ENCODE measurements at places on chromosomes 3 and 15. TPM values are rescaled to one million over a fixed set of nuclear protein-coding genes. Genes with fewer than 3 reads are reported as not detected.

TTLL13 gene
- not detected for total RNA-seq

- DNase-seq, result no peak
Measured at GRCh38 chr15:90414408-90415028, 26.5 kb downstream of the IQGAP1 start.

GRCh38 chr3:14614862-14615261 lies 36.7 kb upstream of the CCDC174 start:
- DNase-seq, result no peak

- DNase-seq, result no peak
Measured at GRCh38 chr3:69604735-69605450, 134.4 kb upstream of the MITF start.

GRCh38 chr3:127753898-127754410 lies 68.4 kb downstream of the MGLL start:
- DNase-seq, result peak; percentile 76

UMPS gene
- 15.5 TPM for total RNA-seq

DNA sequence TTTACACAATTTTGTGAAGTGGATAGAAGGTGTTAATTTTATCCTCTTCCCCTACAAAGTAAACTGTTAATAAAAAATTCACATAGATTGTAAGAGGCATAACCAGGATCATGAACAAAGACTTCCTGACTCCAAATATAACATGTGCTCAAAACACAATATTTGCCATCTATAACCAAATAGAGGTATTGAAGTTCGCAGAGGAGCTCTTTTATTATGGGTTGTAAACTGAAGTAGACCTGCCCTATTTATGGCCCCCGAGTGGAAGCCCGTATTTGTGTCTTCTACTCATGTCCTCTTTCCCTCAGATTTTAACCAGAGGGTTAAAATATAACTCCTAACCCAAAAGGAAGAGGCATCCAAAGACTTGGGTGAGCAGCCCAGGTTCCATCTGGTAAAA lies 285.6 kb upstream of the COL8A1 start:
- no peak for DNase-seq

TMEM158 gene
- 16.6 TPM for total RNA-seq

CDHR4 gene
- total RNA-seq, result 0.46 TPM

GRCh38 chr15:79721256-79721655 lies 175.6 kb downstream of the MTHFS start:
- no peak for DNase-seq

- no peak for DNase-seq
Measured at GRCh38 chr3:44954304-44954703, 21.7 kb downstream of the ZDHHC3 start.

GRCh38 chr15:77018796-77019505 lies 24.0 kb downstream of the PSTPIP1 start:
- no peak for DNase-seq

CILP gene
- 9.6 TPM for total RNA-seq

DNA sequence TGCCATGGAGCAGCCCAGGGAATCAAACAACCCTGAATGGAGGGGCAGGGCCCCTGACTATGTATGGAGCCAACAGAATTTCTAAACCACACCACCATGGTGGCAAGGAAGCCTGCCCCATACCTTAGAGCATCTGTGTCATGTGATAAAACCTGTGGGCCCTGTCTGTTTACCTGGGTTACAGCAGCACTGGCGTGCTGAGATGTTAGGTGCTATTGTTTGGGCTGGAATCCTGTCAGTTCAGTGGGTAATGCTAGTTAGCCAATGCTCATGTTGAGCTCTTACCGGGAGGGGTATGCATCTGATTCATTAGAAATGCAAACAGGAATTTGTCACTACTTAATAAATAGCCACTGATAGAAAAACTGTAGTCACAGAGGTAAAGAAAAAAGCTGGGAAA lies 63.5 kb upstream of the ETV5 start:
- no peak for DNase-seq

OSTN gene
- not detected for total RNA-seq

GRCh38 chr3:185931777-185932612 lies 5.8 kb downstream of the TRA2B start:
- no peak for DNase-seq

ITIH1 gene
- 2.6 TPM for total RNA-seq

GRCh38 chr3:178382449-178383061 lies 153.7 kb upstream of the KCNMB2 start:
- DNase-seq, result no peak

All from posterior vena cava (tissue), 2 donors.